ENCODE measurements at places on chromosomes 5 and 9.

GRCh38 chr5:164350236-164350635 lies 844.8 kb downstream of the MAT2B start:
- DNase-seq, result no peak

- no peak for DNase-seq
Measured at GRCh38 chr9:34607331-34607730, 4.6 kb downstream of the RPP25L start.

- DNase-seq, result no peak
Measured at GRCh38 chr5:135034963-135035677, 1.1 kb upstream of the PITX1 start.

- DNase-seq, result peak; percentile 38
Measured at GRCh38 chr5:87120518-87121303, 147.0 kb upstream of the RASA1 start.

DNA sequence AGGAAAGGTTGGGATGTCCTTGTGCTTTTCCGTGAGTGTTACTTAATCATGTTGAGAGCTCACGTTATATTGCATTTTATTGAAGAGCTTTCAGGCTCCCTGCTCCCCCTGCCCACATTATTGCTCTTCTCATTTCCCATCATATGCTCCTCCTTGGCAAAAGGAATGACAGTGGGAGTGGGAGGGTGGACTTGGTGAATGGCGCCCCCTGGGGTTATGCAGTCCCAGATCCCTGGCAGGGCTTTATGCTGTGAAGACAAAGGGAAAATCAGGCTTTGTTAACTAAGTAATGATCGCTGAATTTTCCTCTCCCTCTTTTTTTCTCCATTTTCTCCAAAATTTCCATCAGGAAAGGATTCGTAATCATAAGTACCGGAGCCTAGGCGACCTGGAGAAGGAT lies 166.6 kb downstream of the SMARCA2 start:
- peak; percentile 2 for DNase-seq

- DNase-seq, result no peak
Measured at GRCh38 chr5:149466457-149466972, 84.7 kb downstream of the CSNK1A1 start.

- peak; percentile 17 for DNase-seq
Measured at GRCh38 chr9:121156263-121156731, 45.4 kb downstream of the RAB14 start.

- no peak for DNase-seq
Measured at GRCh38 chr5:151682240-151682639, 4.5 kb downstream of the SPARC start.

GRCh38 chr5:38816083-38817030 lies 29.5 kb upstream of the OSMR start:
- DNase-seq, result no peak

GRCh38 chr9:106862110-106862820 lies 701 bp upstream of the ZNF462 start:
- DNase-seq, result no peak

- DNase-seq, result no peak
Measured at GRCh38 chr5:10645146-10645545, 81.3 kb downstream of the ANKRD33B start.

DNA sequence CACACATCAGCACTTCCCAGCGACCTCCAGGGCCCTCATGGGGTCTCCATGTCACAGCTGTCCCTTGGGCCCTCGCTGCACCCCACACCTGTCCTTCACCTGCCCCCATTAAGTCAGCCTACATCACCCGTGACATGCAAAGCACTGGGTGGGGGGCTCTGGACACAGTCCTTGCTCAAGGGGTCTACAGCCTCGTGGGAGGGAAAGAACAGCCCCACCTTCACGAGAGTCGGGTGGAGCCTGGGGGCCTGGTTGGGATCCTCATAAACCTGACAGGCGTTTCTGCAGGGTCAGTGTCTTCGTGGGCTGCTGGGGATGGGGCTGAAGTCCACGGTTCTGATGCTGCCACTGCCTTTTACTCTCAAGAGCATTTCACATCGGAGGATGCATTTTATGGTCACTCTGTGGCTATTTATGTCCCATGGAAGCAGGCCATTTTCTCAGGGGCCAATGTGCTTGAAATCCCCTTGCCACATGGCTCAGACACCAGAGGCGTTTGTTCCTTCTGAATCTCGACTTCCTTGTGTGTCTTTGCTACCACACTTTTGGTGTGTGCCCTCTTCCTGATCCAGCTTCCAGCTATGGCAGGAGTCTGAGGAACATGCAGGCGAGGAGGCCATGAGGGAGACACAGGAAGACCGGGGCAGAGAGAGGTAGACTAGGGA lies at the start of gene OR2V1:
OR2V1 (minus strand) TSS at position 338 of the 665 bp plus-strand sequence. CDS start 5,865 bp downstream, outside the sequence.
- DNase-seq, result no peak

DNA sequence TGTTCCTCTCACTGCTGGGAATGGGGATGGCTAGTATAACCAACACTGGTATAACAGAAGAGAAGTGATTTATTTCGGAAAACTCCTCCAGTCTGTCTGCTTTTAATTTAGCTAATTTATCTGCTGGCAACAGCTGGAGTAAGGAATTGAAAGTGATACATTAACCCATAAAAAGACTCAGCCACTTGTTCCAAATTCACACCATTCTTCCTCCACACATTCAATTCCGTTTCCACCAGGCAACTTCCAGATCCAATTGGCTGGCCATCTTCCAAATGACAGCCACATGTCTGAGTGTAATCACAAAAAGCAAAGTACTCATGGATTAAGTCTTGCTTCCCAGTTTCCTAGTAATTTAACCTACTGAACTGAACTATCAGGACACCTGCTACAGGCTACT lies 77.1 kb upstream of the RETREG1 start:
- DNase-seq, result no peak

DNA sequence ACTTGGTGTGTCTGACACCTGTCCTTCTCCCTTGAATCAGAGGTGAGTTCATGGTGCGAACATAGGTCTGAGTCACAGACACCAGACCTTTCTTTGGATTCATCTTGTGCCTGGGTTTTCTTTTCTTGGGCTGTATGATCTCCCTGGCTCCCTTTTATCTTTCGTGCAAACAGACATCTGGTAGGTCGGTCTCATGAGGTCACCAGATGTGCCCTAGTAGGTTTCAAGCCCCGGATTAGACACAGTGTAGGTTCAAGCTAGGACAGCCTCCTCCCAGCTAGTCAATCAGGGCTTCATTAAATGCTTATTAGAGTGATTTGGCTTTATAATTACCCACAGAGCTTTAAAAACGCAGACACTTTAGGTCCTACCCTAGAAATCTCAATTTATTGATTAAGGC lies 106.0 kb upstream of the MYO10 start:
- DNase-seq, result no peak

- DNase-seq, result no peak
Measured at GRCh38 chr5:97167435-97167834, 15.6 kb downstream of the RIOK2 start.

- DNase-seq, result peak; percentile 14
Measured at GRCh38 chr5:142432369-142432863, 107.6 kb upstream of the SPRY4 start.

DNA sequence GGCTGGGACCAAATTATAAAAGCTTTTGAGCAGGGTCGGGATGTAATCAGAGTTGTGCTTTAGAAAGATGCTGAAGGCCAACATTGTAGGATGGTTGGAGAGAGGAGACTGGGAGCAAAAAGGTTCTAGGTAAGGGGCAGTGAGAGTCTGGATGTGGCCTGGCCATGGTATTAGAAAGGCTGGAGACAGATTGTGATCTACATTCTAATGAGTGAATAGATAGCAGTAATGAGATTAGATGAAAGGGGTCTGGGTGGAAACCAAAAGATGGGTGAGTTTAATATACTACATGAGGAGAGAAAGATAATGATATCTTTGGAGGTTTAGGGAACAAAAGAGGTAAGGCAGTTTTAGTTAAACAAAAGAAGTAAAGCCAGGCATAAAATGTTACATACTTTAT lies 88.8 kb upstream of the SH3GL2 start:
- no peak for DNase-seq

GRCh38 chr5:105054406-105054805 lies 1491.8 kb upstream of the NUDT12 start:
- DNase-seq, result no peak

GRCh38 chr5:43192558-43193180 lies 644 bp downstream of the NIM1K start:
- peak; percentile 9 for DNase-seq

DNA sequence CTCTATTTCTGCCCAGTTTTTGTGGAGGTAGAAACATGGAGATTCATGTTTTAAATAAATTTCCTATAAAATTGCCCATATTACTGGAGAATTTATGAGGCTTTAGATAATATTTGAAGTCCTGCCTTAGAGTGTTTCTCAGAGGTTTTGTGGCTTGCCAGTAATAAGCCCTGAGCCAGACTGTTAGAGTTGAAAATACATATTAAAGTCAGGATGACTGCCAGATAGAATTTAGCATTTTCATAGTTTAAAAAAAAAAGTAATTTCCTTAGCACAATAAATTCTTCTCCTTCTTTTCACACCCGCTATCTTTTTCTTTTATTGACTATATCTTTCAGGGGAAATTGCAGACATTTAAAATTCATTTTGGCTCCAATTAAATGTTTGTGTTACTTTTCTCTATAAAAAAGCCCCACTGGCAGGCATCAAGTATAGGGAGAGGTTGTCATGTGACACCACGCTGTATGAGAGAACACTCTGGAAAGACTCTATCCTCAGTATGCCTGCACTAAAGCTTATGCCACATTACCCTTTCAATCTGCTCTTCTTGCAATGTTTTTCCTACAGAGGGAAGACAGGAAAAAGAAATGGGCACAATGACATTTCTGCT lies 135.2 kb downstream of the MPDZ start:
- DNase-seq, result no peak

GRCh38 chr5:119357270-119357669 lies 1.5 kb downstream of the TNFAIP8 start:
- DNase-seq, result no peak

DNA sequence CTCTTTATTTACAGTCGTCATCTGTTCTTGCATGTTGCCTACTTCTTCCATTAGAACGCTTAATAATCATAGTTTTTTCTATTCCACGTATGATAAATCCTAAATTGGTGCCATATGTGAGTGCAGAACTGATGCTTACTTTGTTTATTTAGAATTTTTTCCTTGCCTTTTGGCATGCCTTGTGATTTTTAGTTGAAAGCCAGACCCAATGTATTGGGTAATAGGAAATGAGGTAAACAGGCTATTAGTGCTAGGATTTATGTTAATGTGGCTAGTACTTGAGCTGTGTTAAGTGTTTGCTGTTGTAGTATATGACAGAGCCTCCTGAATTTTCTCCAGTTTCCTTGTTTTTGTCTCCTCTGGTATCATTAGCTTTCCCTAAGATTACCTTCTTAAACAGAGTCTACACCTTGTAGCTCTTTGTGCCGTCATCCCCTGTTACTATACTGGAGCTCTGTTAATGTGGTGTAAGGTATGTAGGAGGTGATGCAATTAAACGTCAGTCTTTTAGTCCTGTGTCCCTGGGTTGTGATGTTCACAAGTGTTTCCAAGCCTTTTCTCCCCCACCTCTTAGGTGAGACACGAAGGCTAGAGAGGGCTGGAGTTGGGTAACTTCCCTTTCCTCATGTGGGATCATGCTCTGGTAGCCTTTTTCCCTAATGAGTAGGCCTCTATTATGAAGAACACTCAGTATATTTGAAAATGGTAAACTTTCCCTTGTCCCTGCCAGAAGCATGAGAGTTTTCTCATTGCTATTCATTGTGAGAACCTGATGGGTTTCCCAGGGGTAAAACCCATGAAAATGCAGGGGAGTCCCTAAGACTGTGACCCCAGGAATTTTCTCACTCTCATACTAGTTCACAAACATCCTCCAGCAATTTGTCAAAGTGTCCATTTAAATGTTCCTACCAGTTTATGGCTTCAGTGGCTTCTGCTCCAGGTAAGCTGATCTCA lies 21.2 kb downstream of the SPATA31D3 start:
- no peak for DNase-seq

DNA sequence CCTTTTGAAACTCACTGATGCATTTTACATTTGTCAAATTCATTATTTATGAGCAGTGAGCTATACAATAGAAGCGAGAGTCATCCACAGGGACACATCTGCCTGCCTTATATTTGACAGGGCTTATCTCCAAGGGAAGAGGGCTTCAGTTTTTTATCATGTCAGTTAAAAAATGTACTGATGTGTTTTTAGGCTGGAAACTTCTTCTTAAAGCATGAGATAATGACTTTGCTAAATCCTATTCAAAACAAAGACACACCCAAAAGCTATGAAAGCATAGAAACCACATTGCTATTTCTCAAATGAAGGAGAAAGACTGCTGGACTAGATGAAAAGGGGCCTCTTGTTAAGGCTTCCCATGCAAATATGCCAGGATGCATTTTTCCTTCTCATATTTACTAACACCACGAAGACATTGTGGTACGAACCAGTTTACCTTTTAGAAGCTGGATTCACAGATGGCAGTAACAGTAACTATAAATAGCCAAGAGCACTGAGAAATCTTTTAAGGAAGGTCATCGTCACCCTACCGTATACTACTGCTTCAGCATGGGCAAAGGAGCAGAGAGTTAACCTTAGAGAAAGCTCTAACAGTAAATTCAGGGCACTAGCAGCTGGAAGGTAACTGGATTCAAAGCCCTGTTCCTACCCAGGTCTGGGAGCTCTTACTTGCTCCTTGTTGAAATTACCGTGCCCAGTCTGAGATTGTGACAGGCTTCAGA lies 86.3 kb upstream of the IFNK start:
- no peak for DNase-seq

DNA sequence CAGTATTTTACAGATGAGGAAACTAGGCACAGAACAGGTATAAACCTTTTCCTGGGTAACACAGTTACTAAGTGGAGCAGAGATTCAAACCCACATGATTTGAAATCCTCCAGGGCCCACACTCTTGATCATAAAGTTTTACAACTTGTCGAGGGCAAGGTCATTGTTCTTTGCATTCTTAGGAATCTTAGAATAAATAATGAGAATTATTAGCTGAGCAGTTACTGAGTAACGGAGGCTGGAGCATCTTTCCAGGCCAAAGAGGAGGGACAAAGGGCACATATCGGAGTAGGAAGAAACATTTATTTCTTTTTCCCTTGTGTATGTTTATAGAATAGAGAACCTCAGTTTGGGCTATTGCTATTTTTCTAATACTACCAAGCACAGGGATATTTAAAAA lies 27.1 kb upstream of the F2R start:
- no peak for DNase-seq

DNA sequence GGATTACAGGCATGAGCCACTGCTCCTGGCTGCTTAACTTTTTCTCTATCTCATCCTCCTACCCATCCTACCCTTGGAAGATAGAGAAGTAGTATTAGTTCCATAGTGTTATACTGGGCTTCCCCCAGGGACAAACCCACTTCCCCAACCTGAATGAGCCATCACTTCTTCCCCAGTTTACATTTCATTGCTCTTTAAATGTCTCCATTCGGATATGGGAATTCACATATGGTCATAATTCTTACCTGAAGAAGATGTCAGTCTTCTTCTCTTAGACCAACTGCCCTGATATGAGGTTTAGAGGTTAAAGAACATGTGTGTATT lies 1.9 kb downstream of the CD274 start:
- no peak for DNase-seq

- no peak for DNase-seq
Measured at GRCh38 chr5:10712574-10713366, 48.3 kb downstream of the DAP start.

DNA sequence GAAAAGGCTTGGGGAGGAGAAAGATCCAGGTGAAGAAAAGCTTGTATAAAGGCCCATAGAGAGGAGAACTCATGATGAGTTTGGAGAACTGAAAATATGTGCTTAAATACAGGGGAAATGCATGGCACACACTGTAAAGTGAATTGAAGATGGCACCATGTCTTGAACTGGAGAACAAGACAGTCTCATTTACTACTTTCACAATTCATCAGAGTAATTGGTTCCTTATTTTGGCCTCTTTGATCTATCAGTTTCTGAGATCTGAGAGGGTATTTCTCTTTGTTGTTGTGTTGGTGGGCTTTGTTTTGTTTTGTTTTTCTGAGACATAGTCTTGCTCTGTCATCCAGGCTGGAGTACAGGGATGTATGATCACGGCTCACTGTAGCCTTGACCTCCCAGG lies 98.2 kb downstream of the CEMIP2 start:
- no peak for DNase-seq
